ENCODE measurements at places on chromosomes 16 and 17. TPM values are rescaled to one million over a fixed set of nuclear protein-coding genes. Genes with fewer than 3 reads are reported as not detected.

The KRTAP9-2 gene
- total RNA-seq = not detected

The ENO3 gene
- total RNA-seq = 1.8 TPM

The TRAF7 gene
- 43.4 TPM for total RNA-seq

The PROCA1 gene
- 0.21 TPM for total RNA-seq

The ACD gene
- 31.6 TPM for total RNA-seq

The HBA1 gene
- total RNA-seq = not detected

Measured in Daoy (cell line).